ENCODE measurements at places on chromosomes 13 and 19.

DNA sequence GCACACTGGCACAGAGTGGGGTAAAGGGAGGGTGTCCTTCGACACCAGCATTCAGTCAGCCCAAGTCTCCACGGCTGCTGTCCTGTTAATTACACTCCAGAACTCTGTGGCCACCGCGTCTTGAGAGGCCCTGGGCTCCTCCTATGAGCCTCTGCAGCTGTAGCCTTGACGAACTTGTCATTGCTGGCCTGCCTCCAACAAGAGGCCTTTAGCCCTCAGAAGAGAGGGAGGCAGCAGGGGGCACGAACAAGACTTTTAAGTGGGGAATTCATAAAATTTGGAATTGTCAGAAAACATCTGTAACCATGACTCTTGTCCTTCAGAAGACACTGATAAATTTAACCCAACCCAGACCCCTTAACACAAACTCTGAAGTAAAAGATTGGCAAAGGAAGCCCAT lies 241.9 kb downstream of the UQCRFS1 start:
- DNase-seq: no peak

DNA sequence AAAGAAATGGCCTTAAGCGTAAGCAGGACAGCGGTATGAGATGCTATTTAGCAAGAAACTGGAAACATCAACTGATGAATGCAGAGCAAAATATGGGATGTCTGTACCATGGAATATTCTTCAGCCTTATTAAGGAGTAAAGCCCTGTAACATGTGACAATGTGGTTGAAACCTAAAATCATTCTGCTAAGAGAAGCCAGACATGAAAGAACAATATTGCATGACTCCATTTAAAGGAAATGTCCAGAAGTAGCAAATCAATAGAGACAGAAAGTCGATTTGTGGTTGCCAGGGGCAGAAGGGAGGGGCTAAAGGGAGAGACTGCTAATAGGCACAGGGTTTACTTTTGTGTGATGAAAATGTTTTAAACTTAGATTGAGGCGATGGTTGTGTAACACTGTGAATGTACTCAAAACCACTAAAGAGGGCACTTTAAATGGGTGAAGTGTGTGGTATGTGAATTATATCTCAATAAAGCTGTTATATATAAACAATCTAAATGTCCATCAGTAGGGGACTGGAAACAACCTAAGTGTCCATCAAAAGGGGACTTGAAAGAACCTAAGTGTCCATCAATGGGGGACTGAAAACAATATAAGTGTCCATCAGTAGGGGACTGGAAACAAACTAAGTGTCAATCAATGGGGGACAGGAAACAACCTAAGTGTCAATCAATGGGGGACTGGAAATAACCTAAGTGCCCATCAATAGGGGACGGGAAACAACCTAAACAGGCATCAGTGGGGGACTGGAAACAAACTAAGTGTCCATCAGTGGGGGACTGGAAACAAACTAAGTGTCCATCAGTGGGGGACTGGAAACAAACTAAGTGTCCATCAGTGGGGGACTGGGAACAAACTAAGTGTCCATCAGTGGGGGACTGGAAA lies 45.4 kb downstream of the CCL25 start:
- no peak for DNase-seq

- no peak for DNase-seq
Observed at GRCh38 chr19:6802336-6803035, 30.0 kb downstream of the VAV1 start.

GRCh38 chr13:28117689-28118377 lies 17.5 kb upstream of the FLT3 start:
- no peak for DNase-seq

- DNase-seq: no peak
Observed at GRCh38 chr19:10966809-10967208, 6.0 kb downstream of the SMARCA4 start.

DNA sequence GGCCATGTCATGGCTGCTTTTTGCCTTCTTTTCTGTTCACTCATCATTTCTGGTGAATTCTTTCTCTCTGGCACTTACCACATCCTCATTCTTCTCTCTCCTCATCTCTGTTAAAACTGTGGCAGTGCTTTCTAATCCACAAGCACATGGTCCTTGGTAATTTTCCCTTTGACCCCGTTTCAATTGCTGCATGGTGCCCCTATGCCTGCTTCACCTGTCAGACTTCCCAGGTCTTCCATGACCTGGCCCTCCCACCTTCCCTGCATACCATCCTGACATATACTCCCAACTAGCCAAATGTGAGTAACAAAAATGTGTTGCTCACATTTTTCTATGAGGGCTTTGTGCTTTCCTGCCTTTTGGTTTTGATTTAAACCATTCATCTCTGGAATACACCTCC lies 286.5 kb downstream of the MTUS2 start:
- no peak for DNase-seq

DNA sequence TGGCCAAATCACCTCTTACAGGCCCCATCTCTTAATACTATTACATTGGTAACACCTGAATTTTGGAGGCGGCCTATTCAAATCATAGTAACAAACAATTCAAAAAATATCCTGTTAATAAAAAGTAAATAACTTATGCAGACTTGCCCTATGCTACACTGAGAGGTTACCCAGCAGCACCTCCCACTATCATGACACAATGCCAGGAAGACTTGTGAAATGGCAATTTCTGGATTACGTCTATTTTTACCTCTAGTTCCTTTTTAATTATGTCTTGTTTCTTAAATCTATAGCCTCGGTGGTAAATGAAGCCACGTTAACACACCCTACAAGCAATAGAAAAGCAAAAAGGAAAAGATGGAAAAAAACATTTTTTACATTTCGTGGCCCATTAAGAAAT lies 6.2 kb upstream of the DZIP1 start:
- no peak for DNase-seq

GRCh38 chr13:98570929-98571372 lies 6.0 kb downstream of the STK24 start:
- no peak for DNase-seq

GRCh38 chr19:49126575-49126974 lies 7.2 kb downstream of the PPFIA3 start:
- no peak for DNase-seq

Data from C1 segment of cervical spinal cord (tissue), 14 donors.